Hypothalamus (tissue), 51 donors: ENCODE measurements at places on chromosomes 6 and 20.
A peak's percentile ranks its signal among the peaks of the same experiment; 100 is the strongest.

- no peak for DNase-seq
Measured at GRCh38 chr6:134079406-134079921, 27.0 kb upstream of the SLC2A12 start.

- DNase-seq: no peak
Measured at GRCh38 chr6:167572106-167572505, 247.2 kb downstream of the TTLL2 start.

DNA sequence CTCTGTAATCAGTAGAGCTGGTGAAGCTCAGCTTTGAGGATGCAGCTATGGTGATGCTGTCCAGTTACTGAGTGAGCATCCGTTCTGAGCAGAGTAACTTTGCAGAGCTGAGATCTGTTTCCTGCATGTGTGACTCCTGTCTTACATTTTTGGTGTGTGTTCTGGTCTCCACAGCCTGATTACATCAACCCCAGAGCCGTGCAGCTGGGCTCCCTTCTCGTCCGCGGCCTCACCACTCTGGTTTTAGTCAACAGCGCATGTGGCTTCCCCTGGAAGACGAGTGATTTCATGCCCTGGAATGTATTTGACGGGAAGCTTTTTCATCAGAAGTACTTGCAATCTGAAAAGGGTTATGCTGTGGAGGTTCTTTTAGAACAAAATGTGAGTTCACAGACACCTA, 81.6 kb downstream of the FAM120B start:
- DNase-seq: no peak

DNA sequence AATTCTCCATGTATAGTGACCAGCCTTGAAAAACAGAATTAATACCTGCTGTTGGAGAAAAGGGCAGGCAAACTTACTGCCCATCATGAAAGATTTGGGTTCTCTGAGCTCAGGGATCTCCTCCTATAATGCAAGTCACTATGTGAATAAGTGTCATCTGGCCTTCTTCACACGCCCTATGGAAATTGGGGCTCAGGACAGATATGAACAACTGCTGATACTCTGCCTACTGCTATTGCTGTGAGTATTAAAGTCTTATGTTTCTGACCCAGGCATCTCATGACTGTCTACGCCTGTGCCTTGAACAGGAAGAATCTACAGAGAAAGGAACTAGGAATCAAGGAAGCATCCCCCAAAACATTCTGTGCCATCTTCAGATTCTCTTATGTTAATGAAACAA, 226.1 kb downstream of the SOD2 start:
- DNase-seq: no peak

GRCh38 chr20:44247586-44248409, 690 bp downstream of the GDAP1L1 start:
- peak; percentile 19 for DNase-seq

- no peak for DNase-seq
Measured at GRCh38 chr6:127503022-127503421, 16.1 kb downstream of the MTCL3 start.

DNA sequence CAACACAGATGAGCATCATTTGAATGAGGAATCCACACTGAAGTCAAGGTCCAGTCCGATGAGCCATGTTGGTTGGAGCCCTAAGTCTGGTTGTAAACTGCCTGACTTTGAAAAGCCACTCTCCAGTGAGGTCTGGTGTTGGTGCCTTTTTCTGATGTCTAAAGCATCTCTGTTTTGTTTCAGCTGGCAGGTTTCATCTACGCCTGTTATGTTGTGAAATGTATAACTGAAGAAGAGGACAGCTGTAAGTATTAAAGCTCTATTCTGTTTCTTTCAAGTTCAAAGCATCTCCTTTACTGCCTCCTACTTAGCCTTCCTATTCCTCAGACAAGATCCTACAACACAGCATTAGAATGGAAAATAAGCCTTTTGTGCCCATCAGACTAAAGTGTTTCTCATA, 171.1 kb upstream of the RNF217 start:
- no peak for DNase-seq

DNA sequence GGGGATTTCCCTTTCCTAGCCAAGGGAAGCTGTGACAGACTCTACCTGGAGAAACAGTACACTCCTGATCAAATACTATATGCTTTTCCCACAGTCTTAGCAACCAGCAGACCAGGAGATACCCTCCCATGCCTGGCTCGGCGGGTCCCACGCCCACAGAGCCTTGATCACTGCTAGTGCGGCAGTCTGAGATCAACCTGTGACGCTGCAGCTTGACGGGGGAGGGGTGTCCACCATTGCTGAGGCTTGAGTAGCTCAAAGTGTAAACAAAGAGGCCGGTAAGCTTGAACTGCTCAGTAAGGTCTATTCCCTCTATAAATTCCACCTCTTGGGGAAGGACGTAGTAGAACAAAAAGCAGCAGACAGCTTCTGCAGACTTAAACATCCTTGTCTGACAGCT, 63.2 kb downstream of the WASF1 start:
- no peak for DNase-seq

DNA sequence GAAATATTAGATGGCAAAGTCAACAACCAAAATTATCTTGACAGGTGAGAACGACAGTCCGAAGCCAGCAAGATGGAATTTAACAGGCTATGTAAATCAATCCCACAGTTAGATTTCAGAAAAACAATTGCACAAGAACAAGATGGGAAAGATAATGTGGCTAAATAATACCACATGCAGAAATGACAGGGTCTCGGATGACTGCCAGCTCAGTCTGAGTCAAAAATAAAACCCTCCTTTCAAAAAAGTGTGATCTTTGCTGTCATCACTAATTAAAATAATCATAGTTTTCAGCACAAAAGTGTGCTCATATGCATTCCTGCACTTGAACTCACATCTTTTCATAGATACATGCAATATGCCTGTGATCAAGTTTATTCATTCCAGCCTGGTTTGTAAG, 25.9 kb downstream of the FOXQ1 start:
- no peak for DNase-seq

DNA sequence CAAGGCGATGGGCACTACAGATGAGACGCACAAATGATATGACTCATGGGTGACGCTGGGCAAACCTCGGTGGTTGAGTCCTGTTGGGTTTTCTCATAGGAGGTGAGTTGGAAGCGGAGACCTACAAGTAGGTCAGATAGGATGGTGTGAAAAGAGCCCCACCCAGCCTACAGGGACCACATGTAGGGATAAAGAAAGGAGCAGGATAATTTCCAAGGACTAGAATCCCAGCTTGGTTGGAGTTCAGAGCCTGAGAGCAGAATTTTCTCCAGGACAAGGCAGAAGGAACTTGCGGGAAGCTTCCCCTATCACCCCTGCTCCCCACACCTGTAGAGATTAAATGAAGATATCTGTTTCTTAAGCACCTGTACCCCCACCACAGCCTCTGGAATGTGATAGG, 489.7 kb upstream of the CDH4 start:
- DNase-seq: no peak

- DNase-seq: no peak
Measured at GRCh38 chr20:10665791-10666190, 8.0 kb downstream of the JAG1 start.

DNA sequence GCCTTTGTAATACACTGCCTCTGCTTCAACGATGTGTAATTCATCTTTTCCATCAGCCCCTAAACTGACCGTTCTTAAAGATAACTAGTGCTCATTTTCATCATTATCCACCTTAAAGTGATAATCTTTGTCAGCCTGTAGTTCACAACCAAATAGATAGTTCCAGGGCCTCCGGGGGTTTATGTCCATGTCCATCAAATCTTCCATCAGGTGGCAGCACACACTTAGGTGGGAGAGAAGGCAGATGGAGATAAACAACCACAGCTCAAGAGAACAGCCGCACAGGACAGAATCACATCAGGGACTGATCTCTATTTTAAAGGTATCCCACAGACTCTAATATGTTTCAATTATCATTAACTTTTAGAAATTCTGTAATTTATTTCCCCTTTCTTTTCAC, 90.9 kb downstream of the LMBRD1 start:
- DNase-seq: no peak

DNA sequence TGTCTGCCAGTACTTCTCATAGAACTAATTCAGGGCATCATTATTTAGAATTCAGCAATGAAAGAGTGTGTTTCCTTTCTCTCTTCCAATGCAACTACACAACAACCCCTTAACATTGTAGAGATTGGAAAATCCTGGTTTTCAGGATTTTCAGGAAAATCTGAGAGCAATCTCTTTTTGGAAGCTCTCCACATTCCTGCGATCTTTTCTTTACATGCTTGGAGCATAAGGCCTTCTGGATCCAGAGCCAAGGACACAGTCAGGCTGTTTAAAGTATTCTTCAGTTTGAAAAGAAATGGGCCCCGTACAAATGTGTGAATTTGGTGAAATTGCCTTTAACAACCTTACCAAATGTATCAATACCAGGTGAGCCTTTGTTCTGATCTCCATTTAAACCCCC, 469.7 kb downstream of the PKHD1 start:
- DNase-seq: no peak

GRCh38 chr6:154766288-154766687, 33.1 kb downstream of the SCAF8 start:
- DNase-seq: no peak

- DNase-seq: no peak
Measured at GRCh38 chr6:106064756-106065155, 21.4 kb upstream of the PRDM1 start.

DNA sequence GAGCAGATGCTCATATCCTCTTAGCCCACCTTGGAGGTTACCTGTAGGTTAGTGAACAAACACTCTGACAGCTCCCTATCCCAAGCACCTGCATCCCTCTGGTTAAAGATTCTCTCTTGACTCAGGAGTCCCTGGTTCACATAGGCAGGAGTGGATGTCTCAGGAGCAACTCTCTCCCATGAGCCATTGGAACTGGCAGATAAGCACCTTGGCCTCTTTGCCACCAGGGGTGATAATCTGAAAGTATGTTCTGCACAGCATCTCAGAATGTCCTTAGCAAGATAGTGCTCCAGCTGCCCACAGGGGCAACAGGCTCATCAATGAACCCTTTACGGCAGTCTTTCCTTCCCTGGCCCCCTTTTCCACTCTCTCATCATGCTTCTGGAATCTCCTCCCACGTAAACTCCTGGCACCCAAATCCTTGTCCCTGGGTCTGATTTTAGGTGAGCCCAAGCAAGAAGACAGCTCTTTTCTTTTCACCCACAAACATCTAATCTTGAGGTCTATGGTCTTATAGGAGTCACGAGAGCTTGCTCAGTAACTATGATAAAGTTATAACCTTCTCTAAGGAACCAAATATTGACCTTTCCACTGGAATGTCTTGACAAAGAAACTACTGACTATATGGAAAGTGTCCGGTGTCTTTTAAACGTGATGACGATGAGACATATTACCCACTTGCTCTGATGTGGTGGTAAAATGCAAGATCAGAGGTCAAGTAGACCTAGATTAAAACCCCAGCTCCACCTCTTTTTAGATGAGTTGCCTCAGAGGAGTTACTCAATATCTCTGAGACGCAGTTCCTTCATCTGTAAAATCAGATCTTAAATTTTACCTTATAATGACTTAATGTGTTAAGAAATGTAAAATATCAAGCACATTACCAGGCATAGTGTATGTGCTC, 39.8 kb upstream of the ISM1 start:
- DNase-seq: no peak

- no peak for DNase-seq
Measured at GRCh38 chr20:55538261-55538908, 466.9 kb downstream of the CBLN4 start.

DNA sequence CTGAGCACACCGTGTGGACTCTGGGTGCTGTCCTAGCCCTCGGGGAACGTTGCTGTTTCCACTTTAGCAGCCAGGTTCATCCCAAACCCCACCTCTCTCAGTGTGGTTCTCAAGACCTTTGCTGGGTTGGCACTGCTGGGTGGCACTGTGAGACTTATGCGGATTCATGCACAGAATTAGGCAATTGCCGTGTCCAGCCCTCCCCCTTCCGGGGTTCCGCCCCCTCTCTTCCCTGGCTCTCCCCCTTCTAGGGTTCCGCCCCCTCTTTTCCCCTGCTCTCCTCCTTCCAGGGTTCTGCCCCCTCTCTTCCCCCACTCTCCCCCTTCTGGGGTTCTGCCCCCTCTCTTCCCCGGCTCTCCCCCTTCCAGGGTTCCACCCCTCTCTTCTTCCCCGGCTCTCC, 39.8 kb upstream of the SLCO4A1 start:
- no peak for DNase-seq

GRCh38 chr6:133863228-133863627, 25.7 kb upstream of the TCF21 start:
- no peak for DNase-seq

- no peak for DNase-seq
Measured at GRCh38 chr6:157089258-157089657, 234.1 kb downstream of the TMEM242 start.

DNA sequence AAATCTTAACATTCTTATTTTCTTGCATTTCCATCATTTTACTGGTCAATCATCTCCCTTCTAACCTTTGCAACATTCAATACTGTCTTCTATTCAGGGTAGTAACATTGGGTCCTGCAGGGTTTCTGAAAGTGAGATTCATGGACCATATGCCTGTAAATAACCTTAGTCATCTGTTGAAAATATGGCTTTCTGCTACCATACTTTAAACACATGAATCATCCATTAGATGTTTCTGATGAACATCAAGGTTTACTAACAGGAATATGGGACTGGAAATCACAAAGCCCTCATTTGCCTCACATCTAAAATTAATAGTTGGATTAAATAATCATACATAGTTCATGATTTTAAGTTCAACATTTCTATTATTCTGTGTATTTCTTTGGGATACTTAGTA, 475.9 kb upstream of the MARCKS start:
- DNase-seq: no peak

DNA sequence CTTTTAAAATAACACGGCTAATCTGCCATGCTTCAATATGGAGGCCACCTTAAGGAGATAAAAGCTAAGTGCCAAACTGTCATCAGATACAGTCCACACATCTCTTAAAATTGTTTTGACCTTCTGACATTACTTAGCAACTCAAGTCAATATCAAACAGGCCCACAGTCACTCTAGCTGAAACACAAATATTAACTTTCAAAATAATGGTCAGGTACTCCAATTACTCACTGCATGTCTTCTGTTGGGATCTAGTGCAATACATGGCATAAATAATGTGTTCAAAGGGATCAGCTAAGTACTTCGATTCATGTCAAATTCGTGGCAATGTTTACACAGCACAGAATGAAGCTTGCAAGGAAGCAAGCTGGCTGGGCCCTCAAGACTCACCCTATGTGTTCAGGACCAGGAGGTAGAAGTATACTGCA, 133.9 kb upstream of the BEND6 start:
- DNase-seq: no peak

DNA sequence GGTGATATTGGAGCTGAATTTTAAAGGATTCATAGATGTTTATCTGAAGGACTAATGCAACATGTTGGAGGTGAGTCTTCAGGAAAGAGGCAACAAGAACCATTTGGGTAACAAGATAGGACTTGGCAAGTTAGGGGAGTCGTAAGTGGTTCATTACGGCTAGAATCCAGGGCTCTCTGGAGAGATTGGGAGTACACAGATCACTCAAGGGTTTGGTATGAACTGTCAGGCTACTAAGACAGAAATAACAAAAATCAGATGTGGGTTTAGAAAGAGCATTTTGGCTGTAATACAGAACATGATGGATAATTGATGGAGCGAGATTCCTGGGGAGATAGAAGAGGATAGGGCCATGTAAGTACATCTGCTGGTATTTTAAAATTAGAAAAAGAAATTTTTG, 86.3 kb upstream of the ESR1 start:
- no peak for DNase-seq
